ENCODE measurements at places on chromosomes 5 and 9.

DNA sequence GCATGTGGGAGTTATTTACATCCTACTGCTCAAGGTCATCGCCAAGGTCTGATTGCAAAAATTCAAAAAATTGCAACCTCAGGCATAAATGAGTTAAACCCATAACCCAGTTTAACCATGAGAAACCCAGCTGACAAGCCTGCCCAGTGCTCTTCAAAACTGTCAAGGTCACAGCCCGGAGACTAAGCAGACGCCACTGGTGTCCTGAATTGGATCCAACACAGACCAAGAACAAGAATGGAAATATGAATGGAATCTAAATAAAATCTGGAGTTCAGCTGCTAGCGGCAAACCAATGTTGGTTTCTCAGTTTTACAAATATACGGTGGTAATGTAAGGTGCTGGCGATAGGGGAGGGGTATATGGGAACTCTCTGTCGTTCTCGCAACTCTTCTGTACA is 201.5 kb upstream of the MVB12B start:
- DNase-seq, result no peak

GRCh38 chr5:135242021-135242865 is 156.8 kb downstream of the MACROH2A1 start:
- no peak for DNase-seq

DNA sequence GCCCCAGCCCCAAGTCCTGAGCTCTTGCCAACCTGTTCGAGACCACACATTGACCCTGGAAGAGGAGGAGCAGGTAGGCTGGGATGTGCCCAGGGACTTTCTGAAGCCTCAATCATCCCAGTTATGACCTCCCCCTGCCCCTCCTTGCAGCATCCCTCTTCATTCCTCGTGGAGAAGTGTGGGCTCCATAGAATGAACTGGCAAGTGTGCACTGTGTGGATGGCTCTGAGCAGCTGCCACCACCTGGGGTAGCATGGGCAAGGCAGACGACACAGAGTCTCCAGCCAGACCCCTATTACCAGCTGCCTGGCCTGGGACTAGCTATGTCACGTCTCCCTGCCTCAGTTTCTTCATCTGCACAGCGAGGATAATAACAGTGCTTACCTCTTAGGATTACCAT is 33.5 kb downstream of the GADD45G start:
- DNase-seq, result no peak

DNA sequence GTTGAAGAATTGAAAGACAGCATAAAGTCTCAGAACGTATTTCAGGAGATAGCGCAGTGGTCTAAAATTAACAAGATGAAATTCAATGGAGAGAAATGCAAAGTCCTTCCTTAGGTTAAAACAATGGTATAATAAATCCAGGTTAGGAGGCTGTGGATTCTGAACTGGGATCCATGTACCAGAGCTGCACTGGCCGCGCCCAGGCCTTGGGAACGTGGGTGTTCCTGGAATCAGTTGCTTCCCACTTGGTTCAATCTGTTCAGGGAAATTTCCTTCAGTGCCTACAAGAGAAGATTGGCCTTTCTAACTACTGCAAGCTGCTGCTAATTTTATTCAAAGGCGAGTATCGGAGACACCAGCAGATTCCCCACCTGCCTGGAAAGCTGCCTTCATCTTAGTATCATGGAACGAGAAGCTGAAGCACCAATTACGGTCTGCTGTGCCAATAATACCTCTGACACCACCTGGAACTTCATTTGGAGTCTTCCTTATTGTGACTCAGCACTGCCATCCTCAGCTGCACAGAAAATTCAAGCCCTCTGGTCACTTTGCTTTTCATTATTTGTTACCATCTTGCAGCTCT is 14.3 kb upstream of the CTNND2 start:
- no peak for DNase-seq

DNA sequence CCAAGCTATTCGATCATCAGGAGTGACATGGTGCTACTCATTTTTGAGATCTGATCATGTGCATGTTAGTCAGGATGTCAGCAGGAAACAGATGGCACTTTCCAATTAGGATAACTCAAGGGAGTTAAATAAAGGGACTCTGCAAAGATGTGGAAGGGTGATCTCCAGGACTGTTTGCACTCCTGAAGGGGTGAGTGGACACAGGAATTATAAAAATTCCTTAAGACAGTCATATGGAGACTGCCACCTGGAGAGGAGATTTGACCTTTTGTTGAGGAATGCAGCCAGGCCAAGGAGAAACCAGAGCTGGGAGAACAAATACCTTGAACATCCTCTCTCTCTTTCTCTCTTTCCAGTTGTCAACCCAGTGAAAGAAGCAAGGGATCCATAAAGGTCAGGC is 189.1 kb downstream of the GABRG2 start:
- DNase-seq, result no peak

- DNase-seq, result no peak
Measured at GRCh38 chr5:149280124-149280523, 8.5 kb downstream of the AFAP1L1 start.

- DNase-seq, result no peak
Measured at GRCh38 chr5:131363811-131364506, 100.1 kb downstream of the CDC42SE2 start.

DNA sequence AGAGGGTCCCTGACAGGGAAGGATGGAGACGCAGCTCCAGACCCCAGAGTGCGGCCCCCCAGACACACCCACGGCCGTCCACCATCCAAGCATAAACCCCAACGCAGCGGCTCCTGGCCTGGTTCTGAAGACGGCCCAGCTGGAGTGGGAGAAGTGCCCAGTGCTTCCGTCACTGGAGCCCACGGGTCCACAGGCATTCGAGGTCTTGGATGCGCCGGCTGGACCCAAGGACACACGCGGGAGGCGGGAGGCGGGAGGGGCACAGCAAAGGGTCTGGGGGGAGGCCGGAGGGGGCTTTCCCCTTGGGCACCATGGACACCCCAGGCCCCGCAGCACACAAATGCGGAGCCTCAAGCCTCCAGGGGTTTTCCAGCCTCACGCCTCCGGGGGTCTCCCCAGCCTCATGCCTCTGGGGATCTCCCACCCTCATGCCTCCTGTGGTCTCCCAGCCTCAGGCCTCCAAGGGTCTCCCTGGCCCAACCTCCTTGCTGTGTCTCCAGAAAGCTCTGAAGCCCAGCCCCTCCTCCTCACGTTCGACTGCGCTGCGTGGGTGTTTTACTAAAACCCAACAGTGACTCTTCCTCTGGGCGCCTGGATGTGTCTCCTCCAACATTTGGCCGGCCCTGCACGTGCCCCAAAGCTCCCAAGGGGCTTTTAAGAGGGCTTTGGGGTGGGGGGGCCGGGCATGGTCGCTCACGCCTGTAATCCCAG is 15.2 kb downstream of the EXD3 start:
- DNase-seq, result no peak

DNA sequence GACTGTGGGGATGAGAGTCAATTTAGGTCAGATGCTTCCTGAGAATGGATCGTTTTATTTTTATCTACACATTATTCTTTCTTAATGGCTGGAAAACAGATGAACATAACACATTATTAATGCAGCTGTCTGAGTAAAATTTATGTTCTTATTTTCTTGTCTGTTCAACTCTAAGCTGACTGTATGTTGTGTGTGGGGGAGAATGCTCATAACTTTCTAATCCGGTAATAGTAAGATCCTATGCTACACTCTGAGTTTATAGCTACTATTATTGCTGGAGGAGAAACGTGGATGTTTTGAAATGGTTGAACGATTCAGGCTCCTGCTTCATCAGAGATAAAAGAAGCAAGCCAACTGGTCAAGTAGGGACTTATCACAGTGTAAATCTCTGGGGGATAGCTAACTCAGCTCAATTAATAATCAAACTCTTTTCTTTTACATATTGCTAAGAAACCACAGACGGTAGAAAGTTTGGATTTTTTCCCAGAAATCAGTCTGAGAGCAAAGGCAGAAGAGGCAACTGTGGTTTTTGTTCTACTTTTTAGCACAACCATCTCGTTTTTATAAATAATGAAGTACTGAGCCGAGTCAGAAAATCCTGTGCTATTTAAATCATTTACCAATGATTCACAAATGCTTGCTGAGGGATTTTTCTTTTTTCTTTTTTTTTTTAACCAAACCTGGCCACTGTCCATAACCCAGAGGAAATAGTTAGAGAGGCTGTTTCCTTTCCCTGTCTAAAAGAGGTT is 265.0 kb upstream of the FAM174A start:
- no peak for DNase-seq

DNA sequence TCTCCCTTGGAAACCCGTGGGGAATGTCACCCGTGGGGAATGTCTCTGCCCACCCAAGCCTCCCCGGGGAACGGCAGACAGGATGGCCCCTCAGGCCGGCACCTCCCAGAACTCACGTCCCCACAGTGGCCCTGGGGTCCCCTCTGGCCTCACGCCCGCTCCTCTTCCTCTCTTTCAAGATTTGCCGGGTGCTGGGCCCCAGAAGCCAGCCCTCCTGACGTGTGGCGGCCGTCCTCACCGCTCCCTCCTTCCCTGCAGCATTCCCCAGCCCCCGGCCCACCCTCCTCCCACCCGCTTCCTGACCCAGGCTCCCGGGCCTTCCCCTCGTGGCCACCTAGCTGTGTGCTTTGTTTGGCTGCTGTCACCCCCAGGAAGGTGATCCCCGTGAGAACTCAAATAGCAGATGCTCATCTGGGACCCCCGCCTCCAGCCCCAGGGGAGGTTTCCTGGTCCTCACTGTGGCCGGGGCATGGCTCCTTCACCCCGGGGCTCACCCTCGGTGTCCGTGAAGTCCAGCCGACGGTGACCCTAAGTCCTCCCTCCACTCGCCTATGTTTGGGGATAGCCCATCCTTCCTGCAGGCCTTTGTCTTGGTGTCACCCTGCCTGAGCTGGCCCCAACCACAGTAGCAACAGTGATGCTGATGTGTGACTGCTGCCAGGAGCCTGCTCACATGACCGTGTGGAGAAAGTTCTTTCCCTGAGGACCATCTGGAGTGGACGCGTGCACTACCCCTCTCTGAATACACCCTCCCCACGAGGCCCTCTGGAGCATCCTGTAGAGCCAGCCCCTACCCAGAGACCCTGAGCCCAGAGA is 163.3 kb upstream of the IER5L start:
- DNase-seq, result no peak

- no peak for DNase-seq
Measured at GRCh38 chr9:133577737-133578112, 31.5 kb downstream of the FAM163B start.

DNA sequence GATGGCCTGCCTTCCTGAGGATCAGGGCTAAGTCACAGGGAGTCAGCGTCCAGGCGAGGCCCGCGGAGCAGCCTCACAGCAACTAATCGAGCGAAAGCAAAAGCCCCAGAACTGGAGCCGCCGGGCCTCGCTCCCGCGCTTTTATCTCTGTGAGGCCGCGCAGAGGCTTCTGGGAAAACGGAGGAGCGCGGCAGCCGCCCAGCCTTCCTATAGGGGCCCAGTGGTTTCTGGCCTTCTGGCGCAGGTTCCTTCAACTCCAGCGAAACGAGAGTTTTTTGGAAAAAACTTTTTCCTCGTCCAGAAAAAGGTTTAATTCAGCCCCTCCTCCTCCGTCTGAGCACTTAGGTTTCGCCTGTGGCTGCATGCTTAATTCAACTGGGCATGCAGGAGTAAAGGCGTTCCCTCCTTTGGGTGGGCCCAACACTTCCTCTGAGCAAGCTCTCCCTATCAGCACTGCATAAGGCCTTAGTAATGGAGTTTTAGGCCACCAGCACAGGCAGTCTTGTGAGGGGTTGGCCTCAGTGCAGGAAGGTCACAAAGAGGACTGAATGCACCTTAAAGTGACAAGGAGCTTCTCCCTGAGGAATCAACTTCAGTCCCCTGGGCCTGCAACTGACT is at the start of gene MEIKIN:
Gene MEIKIN (minus strand): TSS at position 113 of the 618 bp plus-strand sequence. CDS start 158 bp downstream, outside the sequence.
- DNase-seq, result no peak

DNA sequence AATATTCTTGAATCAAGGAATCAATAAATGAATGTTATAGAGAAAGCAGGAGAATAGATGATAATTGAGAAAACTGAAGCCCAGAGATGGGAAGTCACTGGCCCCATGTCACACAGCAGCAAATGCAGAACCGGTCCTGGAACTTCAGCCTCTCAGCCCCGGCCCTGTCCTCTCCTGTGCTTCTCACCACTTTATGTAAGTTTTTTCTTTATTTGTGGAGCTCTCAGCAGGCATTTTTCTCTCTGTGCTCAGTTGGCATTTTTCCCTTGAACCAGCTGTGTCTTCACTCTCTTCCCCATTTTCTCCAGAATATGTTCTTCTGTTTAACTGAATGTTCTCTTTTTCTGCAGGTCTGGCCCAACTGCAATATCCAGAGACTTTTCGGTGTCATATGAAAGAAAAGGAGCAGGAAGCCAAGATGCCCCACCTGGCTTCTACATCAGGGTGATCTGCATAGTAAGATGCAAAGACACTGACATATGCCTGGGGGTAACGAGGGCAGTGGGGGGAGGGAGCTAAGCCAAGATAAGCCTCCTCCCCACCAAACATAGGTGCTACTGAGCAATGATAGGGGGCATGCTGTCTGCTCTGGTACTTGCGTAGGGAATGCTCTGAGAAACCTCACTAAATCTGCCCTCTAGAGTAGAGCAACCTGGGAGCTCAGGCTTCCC is 12.8 kb upstream of the LCP2 start:
- DNase-seq, result no peak

- no peak for DNase-seq
Measured at GRCh38 chr5:662751-663435, 30.3 kb downstream of the TPPP start.

GRCh38 chr9:136251264-136252115 is 5.9 kb upstream of the QSOX2 start:
- DNase-seq, result peak; percentile 64
